ENCODE measurements at places on chromosomes 11 and 22.

DNA sequence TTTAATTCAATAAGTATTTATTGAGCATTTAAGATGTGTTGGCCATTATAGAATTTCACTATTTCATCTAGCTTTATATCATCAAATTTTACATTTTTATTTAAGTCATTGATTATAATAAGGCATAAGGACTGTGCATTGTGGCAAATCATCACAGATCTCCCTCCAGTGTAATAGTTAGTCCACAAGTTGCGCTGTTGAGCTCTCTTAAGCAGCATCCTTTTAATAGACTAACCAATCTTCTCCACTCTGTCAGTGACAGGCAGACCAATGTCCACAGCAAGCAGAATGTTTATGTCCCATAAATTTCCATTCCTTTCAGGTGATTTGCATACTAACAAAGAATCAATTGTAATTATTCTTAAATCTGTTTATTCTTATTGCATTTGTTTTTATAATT, 595.3 kb upstream of the CCDC90B start:
- DNase-seq, result no peak

DNA sequence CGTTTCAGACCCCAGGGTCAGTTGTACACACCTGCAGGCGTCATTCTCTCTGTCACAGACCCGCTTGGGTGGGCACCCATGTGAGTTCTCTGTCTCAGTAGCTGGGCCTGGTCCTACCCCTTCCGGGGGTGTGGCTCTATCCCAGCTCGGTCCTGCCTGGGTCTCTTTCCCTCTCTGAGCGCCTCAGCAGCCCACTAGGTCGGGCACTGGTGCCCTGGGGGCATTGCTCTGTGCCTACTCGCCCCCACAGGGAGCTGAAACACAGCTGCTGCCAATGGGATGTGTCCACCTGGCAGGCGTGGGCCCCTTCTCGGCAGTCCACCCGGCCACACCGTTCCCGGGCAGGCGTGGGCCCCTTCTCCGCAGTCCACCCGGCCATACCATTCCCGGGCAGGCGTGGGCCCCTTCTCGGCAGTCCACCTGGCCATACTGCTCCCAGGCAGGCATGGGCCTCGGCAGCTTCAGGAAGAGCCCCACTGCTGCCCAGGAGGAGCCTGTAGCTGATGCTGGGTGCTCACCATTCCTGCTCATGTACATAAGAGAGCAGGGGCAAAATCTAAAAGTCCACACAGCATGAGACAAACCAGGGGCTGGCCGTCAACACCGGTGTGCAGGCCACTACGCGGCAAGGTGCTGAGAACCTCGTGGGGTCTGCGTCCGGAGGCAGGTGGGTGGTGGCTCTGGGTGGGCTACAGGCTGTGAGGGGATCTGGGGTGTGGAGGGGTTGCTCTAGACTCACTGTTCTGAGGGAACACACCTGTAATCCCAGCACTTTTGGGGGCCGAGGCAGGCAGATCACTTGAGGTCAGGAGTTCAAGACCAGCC, 12.3 kb downstream of the MLC1 start:
- DNase-seq, result no peak

- no peak for DNase-seq
Observed at GRCh38 chr11:17691976-17692375, 27.4 kb upstream of the MYOD1 start.

GRCh38 chr11:74926304-74927030, 22.4 kb downstream of the XRRA1 start:
- DNase-seq, result no peak

- DNase-seq, result no peak
Observed at GRCh38 chr22:27775758-27776649, 25.6 kb downstream of the MN1 start.

GRCh38 chr22:29914165-29914564, 31.2 kb downstream of the MTMR3 start:
- DNase-seq, result no peak

GRCh38 chr11:75103380-75104026, 6.8 kb upstream of the OR2AT4 start:
- no peak for DNase-seq

- no peak for DNase-seq
Observed at GRCh38 chr11:126109941-126110731, 47.5 kb upstream of the CDON start.

DNA sequence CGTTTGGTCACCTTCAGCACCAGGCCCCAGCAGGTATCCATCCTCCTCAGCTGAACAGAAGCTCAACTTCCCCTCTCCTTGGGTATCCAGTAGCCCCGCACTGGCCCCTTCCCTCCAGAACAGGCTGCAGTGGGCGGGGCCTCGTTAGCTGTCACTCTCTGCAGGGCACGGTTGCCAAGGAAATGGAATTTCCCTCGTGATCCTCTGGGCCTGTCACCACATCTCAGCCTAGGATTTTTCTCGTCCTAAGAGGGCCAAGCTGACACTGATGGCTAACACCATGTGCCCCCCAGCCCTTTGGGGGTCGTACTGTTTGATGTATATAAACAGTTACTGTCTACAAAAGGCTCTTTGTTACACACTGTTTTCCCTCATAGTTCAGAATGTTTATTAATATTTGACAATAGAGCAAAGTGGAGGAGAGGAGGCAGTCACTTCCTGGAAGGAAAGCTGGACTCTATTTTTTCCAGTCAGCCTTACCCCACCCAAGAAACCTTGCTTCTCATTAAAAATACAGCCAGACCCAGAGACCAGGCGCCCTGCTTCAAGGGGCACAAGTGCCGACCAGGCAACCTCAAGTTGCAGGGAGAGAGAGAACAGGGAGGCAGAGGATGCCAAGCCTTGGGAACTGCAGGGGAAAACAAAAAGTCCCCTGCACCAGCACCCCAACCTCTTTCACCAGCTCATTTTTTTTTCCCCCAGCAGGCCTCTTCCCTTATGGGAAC, 44.5 kb downstream of the FEZ1 start:
- DNase-seq, result no peak

GRCh38 chr11:128196235-128196634, 391.1 kb downstream of the ETS1 start:
- DNase-seq, result no peak

DNA sequence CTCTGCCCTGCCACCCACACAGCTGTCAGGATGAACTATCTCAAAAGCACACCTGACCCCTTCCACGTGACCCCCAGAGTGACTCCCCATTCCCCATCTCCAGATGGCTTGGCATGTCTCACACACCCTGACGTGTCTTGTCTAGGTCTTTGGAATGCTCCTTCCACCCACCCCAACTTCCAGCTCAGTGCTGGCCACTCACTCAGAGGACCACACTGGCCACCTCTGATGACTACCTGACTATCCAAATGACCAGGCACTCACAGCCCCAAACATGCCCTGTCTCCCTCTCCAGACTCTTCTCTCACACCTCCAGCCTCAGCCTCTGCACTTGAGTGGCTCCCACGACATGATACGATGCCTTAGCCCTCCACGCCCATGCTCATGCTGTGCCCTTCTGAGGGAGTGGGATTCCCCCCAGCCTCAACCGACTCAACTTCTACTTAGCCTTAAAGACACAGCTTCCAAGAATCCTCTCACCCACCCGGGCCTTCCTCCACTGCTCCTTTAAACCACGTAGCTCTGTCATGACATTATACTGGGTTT, 259.4 kb downstream of the BUD13 start:
- DNase-seq, result no peak

DNA sequence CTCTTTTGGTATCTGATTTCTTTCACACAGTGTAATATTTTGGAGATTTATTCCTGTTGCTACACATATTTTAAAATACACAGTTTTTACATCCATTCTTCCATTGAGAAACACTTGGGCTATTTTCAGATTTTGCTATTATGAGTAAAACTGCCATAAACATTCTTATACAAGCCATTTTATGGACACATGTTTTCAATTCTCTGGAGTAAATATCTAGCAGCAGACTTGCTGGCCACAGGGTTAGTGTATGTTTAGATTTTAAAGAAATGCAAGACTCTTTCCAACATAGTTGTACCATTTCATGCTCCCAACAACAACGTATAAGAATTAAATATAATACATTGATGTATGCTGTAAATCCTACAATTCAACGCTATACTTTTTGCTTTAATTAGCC, 360.8 kb upstream of the PITPNB start:
- DNase-seq, result no peak

DNA sequence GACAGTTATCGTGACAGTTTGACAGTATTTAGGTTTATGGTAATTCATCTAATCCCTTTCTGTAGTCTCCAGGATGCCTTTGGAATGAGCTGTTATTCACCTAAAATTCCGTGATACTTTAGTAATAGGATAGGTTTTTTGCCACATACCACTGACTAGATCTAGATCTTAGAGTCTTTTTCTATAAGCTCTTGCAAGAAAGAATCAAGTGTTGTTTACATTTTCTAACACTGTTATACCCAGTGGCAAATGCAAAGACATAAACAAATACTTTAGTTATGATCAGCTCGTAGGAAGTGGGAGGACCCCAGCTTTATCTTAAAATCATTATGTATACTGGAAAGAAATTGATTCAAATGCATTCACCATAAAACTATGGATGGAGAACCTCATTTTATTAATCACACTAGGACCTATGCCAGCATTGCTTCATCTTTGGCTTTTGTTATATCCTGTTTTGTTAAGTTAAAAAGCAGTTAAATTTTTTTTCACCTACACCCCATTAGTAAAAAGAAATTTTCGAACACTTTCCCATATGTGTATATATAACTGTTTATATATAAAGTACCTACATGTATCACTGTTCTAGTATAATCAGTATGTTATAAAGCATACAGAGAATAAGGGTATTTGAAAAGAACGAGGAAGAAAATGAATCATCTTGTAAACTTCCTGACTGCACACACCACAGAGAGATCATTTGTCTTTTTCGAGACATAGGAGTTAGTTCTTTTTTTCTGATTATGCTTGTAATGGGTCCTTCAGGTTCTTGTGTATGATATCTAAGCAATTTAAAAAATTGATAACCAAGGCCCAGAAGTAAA, 60.9 kb downstream of the PDHX start:
- DNase-seq, result no peak
